ENCODE measurements at places on chromosomes 2 and 18.

DNA sequence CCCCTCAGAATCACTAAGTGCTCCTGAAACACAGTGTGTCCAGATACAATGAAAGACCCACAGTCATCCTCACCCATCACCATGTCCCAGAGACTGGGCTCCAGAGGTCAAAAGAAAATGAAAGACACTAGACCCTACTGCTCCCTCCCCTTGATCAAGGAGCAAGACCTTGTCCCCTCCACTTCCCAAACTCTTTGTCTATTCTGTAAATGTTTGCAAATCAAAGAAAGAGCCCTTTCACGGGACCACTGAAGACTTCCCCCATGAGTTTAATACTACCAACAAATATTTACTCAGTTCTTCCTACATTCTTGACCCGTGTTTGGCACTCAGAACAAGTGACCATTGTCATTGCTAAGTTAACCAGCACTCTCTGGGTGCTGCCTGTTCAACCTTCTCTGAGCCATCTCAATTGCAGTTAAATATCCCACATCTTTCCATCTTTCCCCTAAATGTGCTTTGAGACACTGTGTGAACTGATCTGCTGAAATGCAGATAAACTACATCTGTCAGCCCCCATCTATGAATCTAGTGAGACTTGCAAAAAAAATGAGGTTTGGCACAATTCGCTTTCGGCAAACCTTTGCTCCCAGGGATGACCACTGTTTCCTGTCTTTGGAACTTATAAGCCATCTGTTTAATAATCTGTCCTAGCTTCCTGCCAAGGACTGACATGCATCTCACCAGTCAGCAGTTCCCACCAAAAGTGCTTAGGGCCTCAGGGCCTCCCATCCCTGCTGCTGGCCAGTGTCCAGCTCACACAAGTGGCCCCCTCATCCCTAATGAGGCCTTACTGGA is 170.3 kb downstream of the GFPT1 start:
- DNase-seq = no peak

DNA sequence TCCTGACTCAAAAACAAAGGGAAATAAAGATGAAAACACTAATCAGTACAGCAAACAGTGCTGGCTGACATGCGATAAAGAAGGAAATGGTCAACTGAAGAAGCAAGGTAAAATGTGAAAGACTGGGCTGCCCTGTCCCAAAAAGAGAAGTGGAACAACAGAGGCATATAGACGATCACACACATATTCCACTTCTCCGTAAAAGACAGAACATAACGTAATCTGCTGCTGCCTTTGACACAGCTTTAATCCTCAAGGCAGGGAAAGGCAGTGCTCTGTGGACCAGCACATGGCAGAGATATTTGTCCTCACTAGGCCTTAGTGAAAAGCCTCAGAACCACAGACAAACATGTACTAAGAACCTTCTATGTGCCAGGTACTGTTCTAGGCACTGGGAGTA is 24.3 kb upstream of the REL start:
- no peak for DNase-seq

- DNase-seq = no peak
These were observed 202.0 kb upstream of the MMADHC start for GRCh38 chr2:149789549-149789948.

GRCh38 chr2:178088774-178089270 is 16.2 kb upstream of the PDE11A start:
- DNase-seq = no peak

DNA sequence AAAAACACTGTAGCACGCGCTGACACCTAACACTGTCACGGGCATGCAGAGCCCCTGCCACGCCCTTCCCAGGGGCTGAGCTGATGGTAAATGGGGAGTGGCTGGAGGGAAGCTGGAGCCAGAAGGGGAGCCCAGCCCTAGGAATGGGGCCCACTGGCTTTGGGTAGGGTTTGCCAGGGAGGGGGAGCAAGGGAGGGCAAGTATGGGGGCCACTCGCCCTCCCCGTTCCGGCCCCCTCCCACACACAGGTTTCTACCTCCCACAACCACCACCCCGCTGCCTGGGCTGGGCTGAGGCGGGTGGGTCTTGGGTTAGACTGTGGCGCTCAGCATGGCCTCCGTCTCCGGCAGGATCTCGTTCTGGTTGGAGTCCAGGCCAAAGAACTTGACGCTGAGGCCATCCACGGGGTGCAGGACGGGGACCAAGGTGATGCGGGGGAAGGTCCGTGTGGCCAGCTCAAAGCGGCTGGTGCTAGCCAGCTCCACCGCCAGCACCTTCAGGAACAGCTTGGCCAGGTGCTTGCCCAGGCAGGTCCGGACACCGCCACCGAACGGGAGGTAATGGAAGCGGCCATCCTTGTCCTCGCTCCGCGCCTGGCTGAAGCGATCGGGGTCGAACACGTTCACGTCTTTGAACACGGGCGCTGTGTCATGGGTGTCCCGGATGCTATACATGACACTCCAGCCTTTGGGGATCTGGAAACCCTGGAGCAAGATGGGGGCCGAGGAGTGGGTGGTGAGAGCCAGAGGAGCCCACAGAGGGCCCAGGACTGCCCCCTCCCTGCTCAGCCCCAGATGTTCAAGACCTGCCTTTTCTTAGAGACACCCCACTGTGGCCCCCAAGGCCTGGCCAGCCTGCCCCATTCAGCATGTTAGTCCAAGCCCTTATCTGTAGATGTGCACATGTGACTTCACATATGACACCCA is 15.5 kb downstream of the CYP26B1 start:
- no peak for DNase-seq

GRCh38 chr2:105400138-105400540 is 1.3 kb upstream of the FHL2 start:
- no peak for DNase-seq

DNA sequence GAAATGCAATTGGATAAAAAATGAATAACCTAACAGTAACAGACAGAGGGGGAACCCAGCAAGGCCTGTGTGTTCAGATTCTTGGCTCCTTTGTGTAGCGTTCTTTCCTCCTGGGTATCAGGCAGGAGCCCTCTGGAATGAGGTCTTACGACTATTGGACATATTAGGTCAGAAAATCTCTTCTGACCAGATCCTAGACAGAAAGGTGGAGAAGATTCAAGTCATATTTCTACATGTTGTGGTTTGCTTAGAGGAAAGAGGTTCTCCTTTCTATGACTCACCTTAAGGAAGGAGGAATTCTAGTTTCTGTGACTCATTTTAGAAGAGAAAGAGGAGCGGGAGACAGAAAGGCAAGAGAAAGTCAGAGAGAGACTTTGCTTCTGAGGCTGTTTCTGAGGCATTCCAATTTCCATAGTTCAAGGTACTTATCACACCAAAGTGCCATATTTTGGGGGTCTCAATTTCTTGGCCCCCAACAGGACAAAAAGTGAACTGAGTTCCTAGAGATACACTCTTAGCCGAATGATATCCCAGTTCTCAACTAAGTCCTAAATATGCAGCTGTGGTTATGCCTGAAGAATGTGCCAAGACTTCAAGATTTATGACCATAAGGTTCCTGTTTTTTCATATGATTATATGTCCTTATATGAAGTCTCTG is 618.6 kb downstream of the ZEB2 start:
- no peak for DNase-seq

Data from T-cell (primary cell).